Progenitor cell of endocrine pancreas (in vitro differentiated cells): ENCODE measurements at places on chromosomes 1 and 21. TPM values are rescaled to one million over a fixed set of nuclear protein-coding genes. Genes with fewer than 3 reads are reported as not detected.

YARS1 gene
- total RNA-seq = 101 and 110 TPM in 2 replicates

PPFIA4 gene
- 0.87 and 1.2 TPM in 2 replicates for total RNA-seq

PRRX1 gene
- total RNA-seq = 1.5 TPM in 2 replicates

ATP8B2 gene
- 45.9 and 47.4 TPM in 2 replicates for total RNA-seq

S100A16 gene
- total RNA-seq = 46.8 and 50.2 TPM in 2 replicates

ZNF678 gene
- 19.8 and 24.1 TPM in 2 replicates for total RNA-seq

HTR1D gene
- total RNA-seq = 0.20 and 0.31 TPM in 2 replicates

TLR5 gene
- total RNA-seq = 3.2 and 3.9 TPM in 2 replicates

RGS13 gene
- total RNA-seq = not detected in 2 replicates

ITLN1 gene
- 0.33 TPM in 1 of 2 replicates, not detected in the other for total RNA-seq

FASLG gene
- not detected in 2 replicates for total RNA-seq

TEX38 gene
- total RNA-seq = 0.31 and 0.38 TPM in 2 replicates

PCP4 gene
- total RNA-seq = 2.0 and 2.4 TPM in 2 replicates

CFHR2 gene
- not detected in 2 replicates for total RNA-seq

DNA sequence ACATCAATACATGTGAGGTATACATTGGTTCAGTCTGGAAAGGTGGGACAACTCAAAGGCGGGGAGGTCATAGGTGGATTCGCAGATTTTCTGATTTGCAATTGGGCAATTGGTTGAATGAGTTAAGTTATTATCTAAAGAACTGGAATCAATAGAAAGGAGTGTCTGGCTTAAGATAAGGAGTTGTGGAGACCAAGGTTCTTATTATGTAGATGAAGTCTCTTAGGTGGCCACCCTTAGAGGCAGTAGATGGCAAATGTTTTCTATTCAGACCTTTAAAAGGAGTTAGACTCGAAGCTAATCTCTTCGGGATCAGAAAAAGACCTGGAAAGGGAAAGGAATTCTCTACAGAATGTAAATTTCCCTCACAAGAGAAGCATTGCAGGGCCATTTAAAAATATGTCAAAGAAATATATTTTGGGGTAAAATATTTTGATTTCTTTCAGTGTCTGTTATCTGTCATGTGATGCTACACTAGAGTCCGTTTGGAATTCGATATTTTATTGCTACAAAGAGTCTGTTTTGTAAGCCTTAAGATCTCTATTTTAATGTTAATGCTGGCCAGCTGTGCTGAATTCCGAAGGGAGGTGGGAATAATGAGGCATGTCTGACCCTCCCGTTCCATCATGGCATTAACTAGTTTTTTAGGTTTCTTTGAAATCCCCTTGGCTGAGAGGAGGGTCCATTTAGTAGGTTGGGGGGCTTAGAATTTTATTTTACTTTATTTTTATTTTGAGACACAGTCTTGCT lies 265.1 kb downstream of the PTPRU start:
- H3K27ac ChIP-seq = no peak overlapping the region
- peaks cover 25% of the 10 kb centered on the region for H3K4me1 ChIP-seq
- H3K4me3 ChIP-seq = no peak overlapping the region
- no peak for DNase-seq

- peaks cover 7% of the 10 kb centered on the region for H3K27me3 ChIP-seq
- no peaks in the 10 kb centered on the region for H3K36me3 ChIP-seq
- H3K4me1 ChIP-seq = peaks cover 47% of the 10 kb centered on the region
- no peak overlapping the region for H3K4me3 ChIP-seq
- DNase-seq = peak; percentile 43
These were observed 3.4 kb downstream of the SLC26A9 start for GRCh38 chr1:205939690-205940330.

GRCh38 chr21:14690886-14691285 lies 144.8 kb upstream of the SAMSN1 start:
- no peaks in the 10 kb centered on the region for H3K4me1 ChIP-seq
- no peaks in the 10 kb centered on the region for H3K27me3 ChIP-seq
- H3K4me3 ChIP-seq = no peak overlapping the region
- H3K36me3 ChIP-seq = no peaks in the 10 kb centered on the region
- H3K27ac ChIP-seq = no peak overlapping the region

GRCh38 chr1:197285526-197286205 lies 17.6 kb downstream of the CRB1 start:
- no peak overlapping the region for H3K27ac ChIP-seq
- H3K4me3 ChIP-seq = no peak overlapping the region
- H3K4me1 ChIP-seq = peaks cover 7% of the 10 kb centered on the region
- no peak for DNase-seq
- no peaks in the 10 kb centered on the region for H3K36me3 ChIP-seq

DNA sequence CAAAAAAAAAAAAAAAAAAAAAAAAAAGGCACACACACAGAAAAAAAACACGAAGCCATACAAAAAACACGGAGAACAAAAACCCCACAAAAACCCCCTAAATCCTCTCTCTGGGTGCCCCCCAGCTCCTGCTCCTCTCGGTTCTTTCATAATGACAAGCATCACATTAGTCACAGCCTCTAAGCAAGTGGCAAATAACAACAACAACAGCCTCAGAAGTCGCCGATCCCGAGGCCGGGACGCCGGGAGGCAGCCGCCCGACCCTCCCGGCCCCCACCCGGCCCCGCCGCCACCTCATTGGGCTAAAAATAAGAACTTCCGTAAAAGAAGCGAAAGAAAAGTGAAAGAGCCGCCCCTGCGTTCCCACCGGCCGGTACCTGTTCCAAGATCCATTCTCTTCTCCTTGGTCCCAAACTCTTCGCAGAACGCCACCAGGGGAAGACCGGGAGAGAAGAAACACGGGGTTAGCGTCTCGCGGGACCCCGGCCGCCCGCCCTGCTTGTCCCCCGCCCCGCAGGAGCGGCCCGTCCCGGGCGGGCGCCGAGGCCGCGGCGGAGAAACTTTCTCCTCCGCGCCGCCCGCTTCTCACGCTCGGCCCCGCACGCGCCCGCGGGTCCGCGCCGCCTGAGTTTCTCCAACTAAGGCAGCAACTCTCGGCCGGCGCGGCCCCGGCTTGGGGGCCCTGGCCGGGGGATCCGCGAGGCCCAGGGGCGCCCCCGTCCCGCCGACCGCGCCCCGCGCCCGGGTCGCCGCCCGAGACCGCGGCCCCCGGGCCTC lies 102.8 kb downstream of the CASZ1 start:
- H3K27ac ChIP-seq = no peak overlapping the region
- H3K4me3 ChIP-seq = peak overlapping the region; percentile 79
- peaks cover 23% of the 10 kb centered on the region for H3K27me3 ChIP-seq
- peaks cover 25% of the 10 kb centered on the region for H3K4me1 ChIP-seq
- peak; percentile 35 for DNase-seq

DNA sequence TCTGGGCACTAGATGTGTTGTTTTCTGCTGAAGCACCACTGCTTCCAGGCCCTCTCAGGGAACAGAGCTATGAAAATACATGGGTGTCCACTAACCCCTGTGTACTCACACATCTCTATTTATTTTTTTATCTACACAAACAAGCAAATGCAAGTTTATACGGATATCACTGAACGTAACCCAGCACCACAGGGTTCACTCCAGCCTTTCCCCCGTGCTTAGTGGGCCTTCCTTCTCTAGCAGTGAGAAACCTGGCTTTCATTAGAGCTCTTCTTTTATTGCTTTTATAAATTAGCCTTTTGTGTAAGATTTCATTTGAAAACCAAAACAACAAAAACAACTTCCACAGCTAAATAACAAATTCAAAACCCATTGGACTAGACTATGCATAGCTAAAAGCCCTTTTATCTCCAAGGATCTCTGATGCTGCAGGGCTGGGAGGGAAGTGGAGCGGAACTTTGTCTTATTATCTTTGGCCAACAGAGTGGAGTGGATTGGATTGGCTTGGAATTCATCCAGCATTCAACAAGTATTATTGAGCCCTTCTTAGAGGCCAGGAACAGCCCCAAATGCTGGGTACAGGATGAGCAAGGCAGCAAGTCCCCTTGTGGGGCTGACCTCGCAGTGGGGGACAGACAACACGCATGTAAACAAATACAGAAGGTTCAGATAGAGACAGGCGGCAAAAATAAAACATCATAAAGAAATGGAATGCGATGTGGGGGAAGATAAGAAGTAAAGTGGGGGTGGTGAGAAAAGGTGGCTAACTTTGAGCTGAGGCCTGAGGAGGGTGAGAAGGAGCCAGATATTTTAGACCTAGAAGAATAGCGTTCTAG lies 371.8 kb upstream of the POU3F1 start:
- H3K4me1 ChIP-seq = no peaks in the 10 kb centered on the region
- H3K4me3 ChIP-seq = no peak overlapping the region
- H3K27me3 ChIP-seq = peaks cover 6% of the 10 kb centered on the region

GRCh38 chr1:205015241-205015640 lies 27.8 kb upstream of the CNTN2 start:
- no peak for DNase-seq
- no peak overlapping the region for H3K27ac ChIP-seq
- H3K27me3 ChIP-seq = peaks cover 13% of the 10 kb centered on the region
- no peak overlapping the region for H3K4me3 ChIP-seq
- peaks cover 13% of the 10 kb centered on the region for H3K4me1 ChIP-seq
- H3K36me3 ChIP-seq = no peaks in the 10 kb centered on the region

GRCh38 chr1:232226197-232226712 lies 403.7 kb downstream of the SIPA1L2 start:
- H3K4me3 ChIP-seq = peak overlapping the region; percentile 6
- no peak for DNase-seq
- no peak overlapping the region for H3K27ac ChIP-seq

GRCh38 chr1:58622571-58622970 lies 45.5 kb upstream of the TACSTD2 start:
- H3K27me3 ChIP-seq = no peaks in the 10 kb centered on the region
- DNase-seq = no peak

DNA sequence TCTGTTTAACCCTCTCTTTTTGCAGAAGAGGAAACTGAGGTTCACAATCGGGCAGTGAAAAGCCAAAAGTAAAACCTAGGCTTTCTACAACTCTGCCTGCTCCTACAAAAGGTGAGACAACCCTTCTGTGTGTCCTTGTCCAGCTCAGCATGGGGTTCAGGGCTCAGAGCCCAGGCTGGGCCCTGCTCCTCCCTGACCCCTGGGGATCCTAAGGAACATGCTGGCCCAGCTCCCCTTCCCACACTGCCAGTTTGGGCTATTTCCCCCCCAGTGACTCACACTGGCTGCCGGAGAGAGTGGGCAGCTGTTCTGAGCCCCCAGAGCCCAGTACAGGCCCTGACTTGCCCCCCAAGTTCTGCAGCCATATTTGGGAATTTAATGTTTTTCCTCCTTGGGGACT lies 8.9 kb downstream of the FAM229A start:
- no peak for DNase-seq
- H3K4me1 ChIP-seq = peaks cover 13% of the 10 kb centered on the region
- H3K36me3 ChIP-seq = peaks cover 2% of the 10 kb centered on the region
- peak overlapping the region; percentile 65 for H3K27ac ChIP-seq
- no peaks in the 10 kb centered on the region for H3K27me3 ChIP-seq
- H3K4me3 ChIP-seq = peak overlapping the region; percentile 26

DNA sequence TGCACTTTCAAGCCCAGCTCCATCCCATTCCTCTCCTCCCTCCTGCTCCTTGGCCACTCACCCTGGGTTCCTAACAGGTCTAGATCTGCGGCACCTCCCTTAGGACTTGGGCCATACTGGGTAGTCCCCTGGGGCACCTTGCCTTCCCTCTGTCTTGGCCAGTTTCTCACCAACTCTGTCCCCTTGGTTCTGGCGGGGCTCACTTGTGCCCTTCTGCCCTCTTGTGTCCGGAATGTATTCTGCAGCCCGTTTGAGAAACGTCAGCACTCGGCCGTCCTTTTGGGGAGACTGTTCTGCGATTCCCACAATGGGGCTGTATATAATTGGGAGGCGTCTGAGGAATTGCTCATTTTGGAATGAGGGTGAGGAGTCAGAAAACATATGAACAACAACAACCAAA lies 162.4 kb downstream of the ZSCAN20 start:
- H3K27me3 ChIP-seq = peaks cover 47% of the 10 kb centered on the region
- no peaks in the 10 kb centered on the region for H3K4me1 ChIP-seq
- H3K27ac ChIP-seq = peak overlapping the region; percentile 83
- no peaks in the 10 kb centered on the region for H3K36me3 ChIP-seq

GRCh38 chr1:112239683-112240330 lies 156.2 kb upstream of the CTTNBP2NL start:
- H3K36me3 ChIP-seq = no peaks in the 10 kb centered on the region
- peaks cover 24% of the 10 kb centered on the region for H3K27me3 ChIP-seq
- H3K4me1 ChIP-seq = no peaks in the 10 kb centered on the region
- H3K4me3 ChIP-seq = no peak overlapping the region
- H3K27ac ChIP-seq = no peak overlapping the region
- DNase-seq = no peak

DNA sequence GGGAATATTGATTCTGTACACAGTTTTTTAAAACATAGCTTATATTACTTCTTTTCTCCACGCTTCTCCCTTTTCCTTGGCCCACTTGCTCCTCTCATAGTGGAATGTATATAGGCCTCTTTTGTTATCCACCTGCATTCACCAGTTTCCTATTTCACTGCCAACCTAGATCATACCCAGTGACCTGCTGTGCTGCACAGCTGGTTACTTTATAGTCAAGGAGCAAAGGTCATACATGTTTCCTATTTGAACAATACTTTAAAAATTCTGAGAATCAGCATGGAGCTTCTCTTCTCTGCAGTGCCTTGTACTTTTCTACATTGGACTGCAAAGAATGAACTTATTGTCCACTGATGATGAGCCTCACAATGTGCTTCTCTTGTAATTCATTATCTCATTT lies 4.3 kb upstream of the SLC35D1 start:
- no peaks in the 10 kb centered on the region for H3K36me3 ChIP-seq
- H3K4me1 ChIP-seq = peaks cover 6% of the 10 kb centered on the region
- H3K27ac ChIP-seq = no peak overlapping the region

- no peak for DNase-seq
- H3K27me3 ChIP-seq = no peaks in the 10 kb centered on the region
- no peak overlapping the region for H3K4me3 ChIP-seq
- no peaks in the 10 kb centered on the region for H3K36me3 ChIP-seq
These were observed 15.5 kb downstream of the IBA57 start for GRCh38 chr1:228180959-228181644.

GRCh38 chr1:237709355-237709754 lies 181.4 kb downstream of the ZP4 start:
- no peak overlapping the region for H3K4me3 ChIP-seq
- no peak overlapping the region for H3K27ac ChIP-seq
- no peak for DNase-seq
- H3K4me1 ChIP-seq = no peaks in the 10 kb centered on the region

- H3K27ac ChIP-seq = no peak overlapping the region
- peaks cover 24% of the 10 kb centered on the region for H3K4me1 ChIP-seq
- H3K4me3 ChIP-seq = no peak overlapping the region
- no peaks in the 10 kb centered on the region for H3K36me3 ChIP-seq
- DNase-seq = no peak
These were observed 688.1 kb downstream of the PLA2G4A start for GRCh38 chr1:187516874-187517273.

DNA sequence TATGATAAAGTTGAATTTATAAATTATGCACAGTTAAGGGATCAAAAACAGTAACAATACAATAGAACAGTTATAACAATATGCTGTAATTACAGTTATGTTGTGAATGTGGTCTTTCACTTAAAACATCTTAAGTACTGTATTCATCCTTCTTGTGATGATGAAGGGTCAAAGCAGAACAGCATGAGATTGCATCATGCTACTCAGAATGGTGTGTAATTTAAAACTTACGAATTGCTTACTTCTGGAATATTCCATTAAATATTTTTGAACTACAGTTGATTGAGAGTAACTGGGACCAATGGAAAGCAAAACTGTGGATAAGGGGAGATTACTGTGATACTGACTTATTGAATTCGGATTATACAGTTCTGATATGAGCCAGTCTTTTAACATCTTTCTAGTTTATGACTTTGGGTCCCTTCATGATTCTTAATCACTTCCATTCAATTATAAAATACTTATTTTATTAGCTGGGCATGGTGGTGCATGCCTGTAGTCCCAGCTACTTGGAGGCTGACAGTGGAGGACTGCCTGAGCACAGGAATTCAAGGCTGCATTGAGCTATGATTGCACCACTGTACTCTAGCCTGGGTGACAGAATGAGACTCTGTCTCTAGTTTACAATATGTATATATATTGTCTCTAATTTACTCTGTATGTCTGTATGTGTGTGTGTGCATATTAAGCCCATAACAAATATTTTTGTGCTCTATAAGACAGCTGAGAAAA lies 43.2 kb downstream of the ATP1B1 start:
- no peak for DNase-seq
- no peak overlapping the region for H3K4me3 ChIP-seq
- no peaks in the 10 kb centered on the region for H3K27me3 ChIP-seq
- H3K27ac ChIP-seq = no peak overlapping the region
